T-helper 9 cell (primary cell): ENCODE measurements at places on chromosomes 1 and 21.
A peak's percentile ranks its signal among the peaks of the same experiment; 100 is the strongest.

DNA sequence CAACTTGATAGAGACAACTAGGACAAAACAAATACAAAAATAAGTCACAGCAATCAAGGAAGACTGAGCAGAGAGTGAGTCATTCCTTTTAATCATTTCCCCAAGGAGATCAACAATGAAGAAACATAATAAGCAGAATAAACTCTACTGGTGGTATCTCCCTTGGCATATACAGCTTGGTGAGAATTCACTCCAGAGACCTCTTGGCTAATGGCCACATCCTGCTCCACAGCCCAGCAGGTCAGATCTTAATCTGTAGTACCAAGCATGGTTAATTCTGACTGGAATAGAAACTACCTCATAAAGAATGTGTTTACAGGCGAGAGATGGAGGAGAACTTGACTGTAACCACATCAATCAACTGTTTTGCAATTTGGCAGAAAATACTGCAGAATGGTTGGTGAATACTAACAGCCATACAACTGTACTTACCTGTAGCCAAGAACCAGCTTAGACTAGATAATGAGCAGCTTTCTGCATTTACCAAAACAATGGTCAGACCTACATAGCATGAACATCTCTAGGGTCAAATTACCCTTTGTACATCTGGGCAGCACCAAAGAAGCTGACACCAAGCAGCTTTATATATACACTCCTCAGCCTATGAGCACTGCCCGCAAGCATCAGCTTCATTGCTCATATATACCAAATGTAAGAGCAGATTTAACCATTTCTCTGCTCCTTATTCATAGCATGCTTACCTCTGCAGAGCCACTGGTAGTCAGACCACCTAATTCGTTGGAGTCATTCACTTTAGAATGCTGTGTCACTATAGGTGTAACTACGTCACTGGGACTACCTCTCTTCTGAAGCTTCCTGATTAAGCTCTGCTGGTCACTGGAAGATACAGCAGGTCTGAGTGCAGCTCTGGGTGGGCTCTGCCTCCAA is 51.0 kb downstream of the KIAA0319L start:
- DNase-seq: peak; percentile 23

GRCh38 chr1:23596382-23597358 is 37.4 kb upstream of the ID3 start:
- no peak for DNase-seq

DNA sequence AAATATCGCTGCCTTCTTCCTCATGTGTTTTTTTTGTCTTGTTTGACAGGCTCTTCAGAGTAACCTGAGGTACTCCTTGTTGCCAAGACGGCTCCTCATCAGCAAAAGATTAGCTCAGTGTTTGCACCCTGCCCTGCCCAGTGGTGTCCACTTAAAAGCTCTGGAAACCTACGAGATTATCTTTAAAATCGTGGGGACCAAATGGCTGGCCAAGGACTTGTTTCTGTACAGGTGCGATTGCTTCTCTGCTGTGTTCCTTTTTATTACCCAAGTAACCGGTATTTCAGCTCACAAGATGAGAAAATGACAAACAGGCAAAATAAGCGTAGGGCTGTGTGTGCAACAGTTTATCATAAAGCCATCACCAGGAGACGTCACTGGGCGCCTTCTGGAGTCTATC is 42.4 kb downstream of the DOP1B start:
- no peak for DNase-seq

GRCh38 chr1:70856201-70856600 is 191.4 kb downstream of the PTGER3 start:
- DNase-seq: no peak

GRCh38 chr1:2429780-2430591 is 17.6 kb upstream of the PEX10 start:
- DNase-seq: no peak

- DNase-seq: no peak
These were observed 591 bp downstream of the KCTD3 start for GRCh38 chr1:215567491-215568298.

GRCh38 chr1:28290851-28291250 is 31.5 kb downstream of the SESN2 start:
- DNase-seq: no peak

GRCh38 chr1:4464478-4464877 is 189.9 kb upstream of the AJAP1 start:
- DNase-seq: no peak

- no peak for DNase-seq
These were observed 27.3 kb upstream of the RLF start for GRCh38 chr1:40133839-40134238.

DNA sequence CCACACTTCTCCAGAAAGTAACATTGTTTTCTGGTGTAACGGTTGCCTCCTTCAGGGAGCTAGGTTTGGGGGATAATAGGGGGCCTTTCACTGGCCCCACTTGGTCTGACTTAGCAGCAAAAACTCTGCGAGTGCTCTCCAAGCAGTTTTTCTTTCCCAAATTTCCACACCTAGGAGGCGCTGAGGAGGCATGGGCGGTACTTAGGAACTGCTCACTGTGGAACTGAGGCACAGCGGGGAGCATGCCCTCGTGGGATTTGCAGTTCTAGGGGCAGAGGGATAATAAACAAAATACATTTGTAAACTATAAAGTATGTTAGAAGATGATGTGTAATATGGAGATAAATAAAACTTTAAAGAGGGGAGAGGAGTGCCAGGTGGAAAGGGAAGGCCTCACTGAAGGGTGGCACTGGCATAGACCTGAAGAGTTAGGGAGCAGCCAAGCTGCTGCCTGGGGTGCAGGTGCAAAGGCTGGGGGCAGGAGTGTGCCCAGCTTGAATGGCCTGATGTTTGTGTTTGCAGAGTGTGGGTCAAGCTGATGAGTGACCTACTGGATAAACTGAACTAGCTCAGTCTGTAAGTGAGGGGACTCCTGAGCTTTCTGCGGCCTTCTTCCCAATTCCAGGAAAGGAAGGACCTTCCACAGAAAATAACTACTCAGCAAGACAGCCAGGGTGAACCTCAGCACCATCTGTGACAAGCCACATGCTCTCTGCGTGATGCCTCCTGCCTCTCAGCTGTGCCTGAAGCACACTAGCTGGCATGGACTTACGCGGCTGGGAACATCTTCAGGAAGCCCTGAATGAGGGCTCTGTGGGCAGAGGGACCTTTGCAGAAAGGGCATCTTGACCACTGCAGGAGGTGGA is 1.9 kb downstream of the EPHX1 start:
- no peak for DNase-seq

DNA sequence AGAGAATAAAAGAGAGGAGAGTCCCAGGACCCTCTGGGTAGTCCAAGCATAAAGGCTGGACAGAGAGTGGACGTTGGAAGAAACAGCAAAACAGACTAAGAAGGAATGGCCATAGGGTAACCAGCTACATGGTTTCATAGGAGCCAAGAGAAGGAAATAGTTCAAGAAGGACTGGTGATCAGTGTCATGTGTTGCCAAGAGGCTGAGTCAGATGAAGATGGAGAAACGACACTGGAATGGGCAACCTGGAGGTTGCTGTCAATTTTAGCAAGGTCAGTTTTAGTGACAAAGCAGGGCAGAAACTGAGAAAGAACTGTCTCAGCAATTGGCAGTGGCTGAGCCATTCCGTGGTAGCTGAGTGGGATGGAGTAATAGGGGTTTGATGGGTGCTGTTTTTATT is 41.4 kb downstream of the HMGB4 start:
- no peak for DNase-seq

DNA sequence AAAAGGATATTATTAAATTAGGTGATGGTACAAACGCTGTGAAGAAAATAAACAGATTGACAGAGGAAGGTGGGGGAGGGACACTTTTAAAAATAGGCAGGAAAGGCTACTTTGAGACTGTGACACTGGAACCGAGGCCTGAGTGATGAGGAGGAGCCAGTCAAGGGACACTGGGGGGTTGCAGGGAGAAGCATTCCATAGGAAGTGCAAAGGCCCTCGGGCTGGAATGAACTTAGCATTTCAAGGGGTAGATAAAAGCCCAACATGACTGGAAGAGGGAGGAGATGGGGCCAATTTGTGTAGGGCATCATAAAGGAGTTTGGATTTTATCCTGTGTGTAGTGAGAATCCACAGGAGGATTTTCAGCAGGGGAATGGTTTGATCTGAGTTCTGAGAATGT is 15.9 kb downstream of the C1orf94 start:
- DNase-seq: no peak

DNA sequence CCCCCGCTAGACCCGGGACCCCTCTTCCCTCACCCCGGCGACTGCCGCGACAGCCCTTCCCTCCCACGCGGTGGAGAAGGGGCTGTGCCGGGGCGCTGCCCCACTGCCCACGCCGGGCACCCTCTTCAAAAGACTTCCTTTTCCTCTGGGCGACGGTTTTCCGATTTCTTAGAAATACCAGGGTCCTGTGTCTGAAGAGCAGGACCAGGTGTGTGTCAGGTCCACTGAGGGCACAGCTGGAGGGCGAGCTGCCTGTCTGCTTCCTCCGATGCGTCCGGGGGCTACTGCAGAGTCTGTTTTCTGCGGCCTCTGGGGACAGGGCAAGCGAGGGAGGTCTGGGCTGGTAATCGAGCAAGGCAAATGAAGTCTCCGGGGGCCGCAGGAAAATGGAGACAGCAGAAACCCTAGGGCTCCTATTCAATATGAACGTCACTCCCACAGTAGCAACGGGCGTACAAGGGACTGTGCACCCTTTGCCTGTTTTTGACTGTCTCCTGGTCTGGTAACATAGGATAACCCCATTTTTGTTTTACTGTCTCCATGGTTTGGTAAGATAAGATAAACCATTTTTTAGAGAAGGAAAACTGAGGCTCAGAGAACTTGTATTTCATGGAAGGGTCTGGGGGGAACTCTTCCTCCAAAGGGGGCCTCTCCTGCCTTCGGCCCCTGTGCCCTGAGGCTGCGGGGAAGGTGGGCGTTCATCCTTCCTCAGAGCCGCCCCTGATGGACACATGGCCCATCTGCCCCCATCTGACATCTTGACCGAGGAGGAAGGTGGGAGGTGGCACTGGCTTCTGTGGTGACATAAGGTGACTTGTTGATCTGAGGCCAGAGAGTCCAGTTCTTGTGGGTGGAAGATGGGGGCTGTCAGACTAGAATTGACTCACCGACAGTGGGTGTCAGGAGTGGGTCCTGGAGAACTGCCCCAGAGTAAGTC is 970 bp downstream of the TNFRSF1B start:
- DNase-seq: no peak

DNA sequence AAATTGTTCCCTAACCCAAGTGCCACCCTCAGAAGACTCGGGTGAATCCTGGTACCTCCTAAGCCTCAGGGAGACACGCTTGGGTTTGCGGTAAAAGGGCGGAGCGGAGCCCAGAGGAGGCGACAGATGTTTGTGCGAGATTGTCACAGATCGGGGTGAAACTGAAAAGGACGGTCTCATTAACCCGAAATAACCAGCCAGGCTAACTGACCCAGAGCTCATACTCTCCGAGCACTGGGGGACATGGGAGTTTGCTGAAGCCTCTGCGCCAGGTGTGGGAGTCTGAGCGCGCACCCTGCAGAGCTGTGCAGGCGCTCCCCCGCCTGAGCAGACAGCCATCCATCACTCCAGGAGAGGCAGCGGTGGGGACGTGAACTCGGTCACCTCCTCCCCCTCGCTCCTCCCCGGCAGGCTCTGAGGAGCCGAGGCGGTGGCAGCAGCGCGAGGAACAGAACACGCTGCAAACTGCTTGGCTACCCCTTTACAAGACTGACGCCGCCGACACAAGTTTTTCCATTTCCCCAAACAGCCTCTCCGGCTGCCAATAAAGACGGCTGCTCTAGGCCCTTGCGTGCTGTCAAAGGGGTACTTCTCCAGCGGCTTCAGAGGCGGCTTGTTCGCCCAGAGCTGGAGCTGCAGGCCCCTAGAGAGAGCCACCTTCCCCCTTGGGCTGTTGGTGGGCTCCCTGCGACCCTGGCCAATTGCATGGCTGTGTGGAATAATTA is 43.5 kb downstream of the RRAGC start:
- DNase-seq: no peak

DNA sequence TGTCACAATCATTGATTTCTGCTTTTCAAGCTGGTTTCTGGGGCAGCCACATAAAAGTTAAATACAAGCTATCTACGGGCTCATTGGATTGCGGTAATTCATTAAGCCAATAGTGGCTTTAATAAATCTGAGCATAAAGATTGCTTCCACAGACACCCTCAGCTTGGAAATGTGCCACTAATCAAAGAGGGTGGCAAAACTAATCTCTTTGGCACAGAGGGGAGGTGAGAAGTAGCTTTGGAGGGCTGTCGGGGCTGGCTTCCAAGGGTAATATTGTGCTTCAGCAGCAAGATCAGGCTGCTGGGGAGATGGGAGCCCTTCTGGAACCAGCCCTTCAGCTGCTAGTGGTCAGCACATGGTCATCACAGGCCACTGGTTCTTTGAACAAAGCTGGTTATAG is 21.2 kb upstream of the KAZN start:
- DNase-seq: no peak

- DNase-seq: no peak
These were observed 100.4 kb downstream of the LHX8 start for GRCh38 chr1:75234562-75234961.

GRCh38 chr1:53091841-53092645 is 30.0 kb downstream of the PODN start:
- DNase-seq: no peak

DNA sequence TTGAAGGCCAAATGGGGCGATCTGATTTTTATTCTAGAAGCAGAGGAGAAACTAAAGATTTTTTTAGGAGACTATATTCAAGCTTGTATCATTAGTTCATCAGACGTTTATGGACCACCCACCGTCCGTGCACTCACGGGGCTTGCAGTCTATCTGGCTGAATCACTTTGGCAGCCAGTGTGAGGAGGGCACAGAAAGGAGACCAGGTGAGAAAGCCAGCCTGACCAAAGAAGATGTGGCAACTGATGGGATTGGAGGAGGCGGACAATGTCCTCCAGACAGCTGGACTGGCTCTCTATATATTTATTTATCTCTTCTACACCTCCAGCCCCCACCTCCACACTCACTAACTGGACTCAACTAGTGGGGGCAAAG is 822 bp upstream of the ELOVL1 start:
- DNase-seq: no peak

DNA sequence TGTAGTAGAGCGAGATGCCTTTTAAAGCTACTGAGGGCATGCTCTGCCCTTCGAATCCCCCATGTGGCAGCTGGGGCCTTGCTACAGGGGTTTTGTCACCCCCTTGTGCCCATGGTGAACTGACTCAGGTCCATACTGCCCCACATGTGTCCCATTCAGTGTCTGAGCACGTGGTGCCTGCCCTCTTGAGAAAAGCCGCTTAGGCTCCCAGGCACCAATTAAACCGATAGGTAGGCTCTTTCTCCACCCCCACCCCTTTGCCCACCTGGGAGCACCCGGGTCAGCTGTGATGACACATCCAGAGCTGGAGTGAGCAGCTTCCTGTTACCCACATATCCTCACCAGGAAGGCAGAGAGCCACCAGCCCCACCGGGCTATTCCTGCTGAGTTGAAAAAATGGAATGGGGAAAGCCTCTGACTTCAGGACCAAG is 30.5 kb downstream of the TMCC2 start:
- DNase-seq: no peak

GRCh38 chr1:77925956-77926355 is 37.5 kb downstream of the NEXN start:
- no peak for DNase-seq

GRCh38 chr1:172883844-172884243 is 166.9 kb downstream of the TNFSF18 start:
- DNase-seq: no peak
